Mucosa of descending colon (tissue), 3 donors: ENCODE measurements at places on chromosomes 1 and 21.

GRCh38 chr1:98989556-98989907, 15.1 kb downstream of the PLPPR5 start:
- DNase-seq = no peak

DNA sequence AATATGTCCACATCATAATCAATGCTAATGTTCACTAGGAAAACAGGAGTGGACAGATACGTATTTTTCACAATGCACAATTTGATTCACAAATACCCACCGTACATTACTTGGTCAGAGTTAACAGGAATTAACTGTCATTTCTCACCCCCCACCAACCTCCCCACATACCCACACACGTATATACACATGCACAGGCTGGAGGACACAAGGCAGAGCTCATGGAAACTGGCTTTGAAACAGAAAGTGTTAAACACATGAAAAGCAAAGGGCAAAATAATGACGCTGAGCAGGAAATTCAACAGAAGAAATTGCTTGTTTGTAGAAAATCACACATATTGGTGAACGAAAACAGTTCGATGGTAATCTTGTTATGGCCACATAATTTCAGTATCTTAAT, 188.4 kb upstream of the DMRTA2 start:
- no peak for DNase-seq

DNA sequence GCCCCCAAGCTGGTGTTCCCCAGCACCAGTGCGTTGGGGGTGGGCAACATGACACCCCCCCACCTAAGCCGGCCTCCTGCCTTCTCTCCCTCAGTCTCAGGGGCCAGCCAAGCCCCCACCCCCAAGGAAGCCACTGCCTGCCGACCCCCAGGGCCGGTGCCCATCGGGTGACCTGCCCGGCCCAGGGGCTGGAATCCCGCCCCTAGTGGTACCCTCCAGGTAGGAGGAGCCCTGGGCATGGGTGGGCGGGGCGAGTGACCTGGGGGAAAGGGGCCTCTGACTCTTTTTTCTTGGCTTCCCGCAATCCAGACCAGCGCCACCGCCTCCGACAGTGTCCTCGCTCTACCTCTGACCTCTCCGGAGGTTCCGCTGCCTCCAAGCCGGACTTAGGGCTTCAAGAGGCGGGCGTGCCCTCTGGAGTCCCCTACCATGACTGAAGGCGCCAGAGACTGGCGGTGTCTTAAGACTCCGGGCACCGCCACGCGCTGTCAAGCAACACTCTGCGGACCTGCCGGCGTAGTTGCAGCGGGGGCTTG, 1.3 kb upstream of the EFNA4 start:
- peak; percentile 37 for DNase-seq

- DNase-seq = no peak
These were observed 67.0 kb downstream of the EIF2B3 start for GRCh38 chr1:44919400-44919799.

GRCh38 chr1:173562813-173563212, 40.1 kb downstream of the SLC9C2 start:
- no peak for DNase-seq

GRCh38 chr1:198007687-198008607, 90.8 kb downstream of the LHX9 start:
- DNase-seq = no peak

- peak; percentile 84 for DNase-seq
These were observed 142.3 kb downstream of the PLXNA2 start for GRCh38 chr1:208101661-208102431.

- DNase-seq = no peak
These were observed 27.8 kb upstream of the UMODL1 start for GRCh38 chr21:42043201-42043895.

GRCh38 chr1:26384076-26384475, 11.5 kb upstream of the ZNF683 start:
- no peak for DNase-seq

DNA sequence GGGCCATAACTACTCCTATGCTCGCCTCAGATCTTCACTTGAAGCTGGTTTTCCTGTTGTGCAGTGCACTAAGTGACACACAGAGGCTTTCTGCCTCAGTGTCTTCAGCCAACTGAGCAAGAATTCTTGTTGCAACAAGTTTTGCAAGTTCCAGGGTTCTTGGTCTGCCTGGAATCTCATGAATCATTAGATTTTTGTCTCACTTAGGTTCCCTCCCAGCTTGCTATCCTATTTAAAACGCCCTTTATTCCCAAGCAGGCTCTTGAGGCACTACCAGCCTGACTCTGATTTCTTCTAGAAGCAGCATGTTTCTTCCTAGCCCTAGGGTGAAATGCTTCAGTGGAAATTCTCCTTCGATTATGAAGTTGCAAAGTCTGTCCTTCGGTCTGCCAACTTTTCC, 158.8 kb downstream of the C1orf21 start:
- no peak for DNase-seq

DNA sequence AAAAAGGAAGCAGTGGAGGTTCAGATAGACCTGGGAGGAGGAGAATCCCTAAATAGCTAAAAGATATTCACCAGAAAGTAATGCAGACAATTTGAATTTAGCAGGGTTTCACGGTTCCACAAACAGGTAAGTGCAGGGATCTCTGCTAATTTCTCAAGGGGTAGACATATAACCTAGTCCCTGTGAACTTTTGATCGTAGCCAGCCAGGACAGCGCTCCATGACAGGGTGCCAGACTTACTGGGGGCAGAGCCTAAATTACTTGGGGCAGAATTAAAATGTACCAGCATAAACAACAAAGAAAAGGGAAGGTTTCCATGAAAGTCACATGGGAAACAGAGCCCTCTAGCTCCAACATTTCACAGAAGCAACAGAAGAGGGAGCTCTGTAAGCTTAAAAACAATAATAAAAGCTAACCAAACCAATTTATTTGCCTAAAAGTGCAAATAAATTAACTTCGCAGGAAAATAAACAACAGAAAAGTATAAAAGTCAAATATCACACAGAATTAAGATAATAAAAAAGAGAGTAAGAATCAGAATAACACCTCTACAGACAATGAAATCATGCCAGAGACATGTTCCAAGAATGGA, 198.3 kb downstream of the DUSP10 start:
- DNase-seq = no peak

DNA sequence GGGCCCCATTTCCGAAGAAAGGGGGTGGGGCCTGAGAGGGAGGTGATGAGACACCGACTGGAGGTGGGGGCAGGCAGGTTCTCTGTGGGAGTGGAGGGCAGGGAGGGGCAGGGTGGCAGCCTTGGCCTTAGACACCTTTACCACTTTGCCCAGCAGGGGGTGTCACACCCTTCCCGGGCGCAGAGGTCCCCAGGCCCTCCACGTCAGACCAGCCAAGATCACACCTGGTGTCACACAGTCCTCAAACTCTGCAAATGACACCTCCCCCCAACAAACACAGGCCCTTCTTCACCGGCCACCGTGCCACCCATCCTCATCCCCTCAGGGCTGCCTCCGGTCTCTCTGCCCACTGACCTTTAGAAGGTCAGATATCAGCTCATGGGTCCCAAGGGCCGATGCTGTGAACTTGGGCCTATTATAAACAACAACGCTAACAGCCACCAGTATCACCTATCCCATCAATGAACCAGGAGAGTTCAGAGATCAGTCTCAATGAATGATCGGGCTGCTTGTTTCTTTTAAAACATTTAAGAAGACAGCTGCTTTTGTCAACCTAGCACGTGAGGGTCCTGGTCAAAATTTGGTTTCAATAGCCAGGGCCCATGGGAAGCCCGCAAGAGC, 103.9 kb downstream of the CASZ1 start:
- DNase-seq = peak; percentile 87

GRCh38 chr1:41344708-41345159, 16.5 kb upstream of the FOXO6 start:
- DNase-seq = no peak

DNA sequence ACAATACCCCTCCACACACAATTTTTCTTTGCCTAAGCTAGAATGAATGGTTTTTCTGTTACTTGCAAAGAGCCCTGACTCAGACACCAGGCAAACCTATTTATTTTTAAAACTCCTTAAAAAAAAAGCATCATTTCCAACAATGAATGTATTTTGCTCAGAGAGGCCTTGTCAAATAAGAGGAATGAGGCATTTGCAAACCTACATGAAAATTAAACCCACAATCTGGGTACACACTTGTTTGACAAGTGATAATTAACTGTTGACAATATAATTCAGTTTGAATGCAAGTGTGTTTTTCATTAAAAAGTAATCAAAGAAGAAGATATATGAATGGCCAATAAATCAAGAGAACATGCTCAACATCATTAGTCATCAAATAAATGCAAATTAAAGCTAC, 339.5 kb downstream of the PTPRU start:
- no peak for DNase-seq

DNA sequence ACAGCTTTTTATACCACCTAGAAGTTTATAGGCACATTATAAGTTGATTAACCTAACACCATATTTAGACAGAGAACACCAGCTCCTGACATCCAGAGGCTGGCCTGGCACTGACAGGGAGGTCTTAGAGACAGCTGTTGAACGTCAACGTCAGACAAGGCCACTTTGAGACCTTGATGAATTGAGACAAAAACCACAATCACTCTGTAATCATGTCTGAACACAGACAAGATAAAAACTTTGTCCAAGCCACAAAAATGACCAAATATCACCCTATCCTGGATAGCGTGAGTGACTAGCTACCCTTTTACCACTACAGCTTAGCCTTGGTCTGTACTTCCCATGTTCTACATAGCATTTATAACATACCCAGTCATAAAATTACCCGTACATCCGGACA, 403.6 kb upstream of the CHRM3 start:
- DNase-seq = no peak

GRCh38 chr1:16927711-16928485, 6.2 kb downstream of the CROCC start:
- DNase-seq = no peak

- DNase-seq = no peak
These were observed 20.0 kb downstream of the RRP1 start for GRCh38 chr21:43809346-43809799.

- DNase-seq = no peak
These were observed 55.4 kb downstream of the EPRS1 start for GRCh38 chr1:219990782-219991510.

DNA sequence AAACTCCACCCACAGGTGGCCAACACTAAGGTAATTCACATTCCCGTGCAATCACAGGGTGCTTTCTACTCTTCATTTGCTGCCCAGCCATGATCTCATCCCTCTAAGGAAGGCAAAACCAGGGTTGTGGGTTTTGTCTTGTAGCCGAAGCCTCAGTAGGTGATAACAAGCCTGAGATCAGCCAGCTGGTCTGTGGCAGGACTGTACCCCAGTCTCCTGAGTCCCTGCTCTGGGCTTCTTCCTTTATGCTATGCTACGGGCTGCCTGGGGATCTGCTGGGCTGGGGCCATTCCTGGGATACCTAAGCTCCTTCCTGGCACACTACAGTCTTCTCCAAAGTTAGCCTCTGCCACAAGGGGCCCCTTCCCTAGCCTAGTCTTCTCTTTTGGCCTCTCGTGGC, 9.8 kb downstream of the PPFIA4 start:
- DNase-seq = no peak

GRCh38 chr21:31045841-31046240, 7.6 kb upstream of the KRTAP19-8 start:
- DNase-seq = no peak

GRCh38 chr1:85661767-85662166, 46.5 kb downstream of the ZNHIT6 start:
- no peak for DNase-seq

DNA sequence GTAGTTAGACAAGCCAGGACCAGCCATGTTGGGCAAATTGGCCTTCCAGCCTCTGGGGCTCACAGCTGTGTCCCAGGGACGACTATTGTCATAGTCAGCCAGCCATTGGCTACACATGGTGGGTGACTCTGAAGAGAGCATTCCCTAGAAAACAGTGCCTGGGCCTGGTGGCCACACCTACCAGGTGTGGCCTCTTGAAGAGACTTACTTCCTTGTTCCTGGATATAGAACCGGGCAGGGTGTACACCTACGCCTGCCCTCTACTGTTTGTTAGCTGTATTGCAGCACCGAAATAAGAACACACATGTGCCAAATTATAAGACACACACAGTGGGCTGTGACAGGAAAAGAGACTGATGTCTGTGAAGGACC, 134.6 kb upstream of the ARHGEF16 start:
- peak; percentile 69 for DNase-seq

- no peak for DNase-seq
These were observed 19.3 kb downstream of the ELK4 start for GRCh38 chr1:205612556-205612955.

GRCh38 chr1:114771992-114772391, 8.5 kb downstream of the SIKE1 start:
- no peak for DNase-seq

GRCh38 chr1:61496501-61496900, 228.4 kb downstream of the TM2D1 start:
- DNase-seq = no peak

DNA sequence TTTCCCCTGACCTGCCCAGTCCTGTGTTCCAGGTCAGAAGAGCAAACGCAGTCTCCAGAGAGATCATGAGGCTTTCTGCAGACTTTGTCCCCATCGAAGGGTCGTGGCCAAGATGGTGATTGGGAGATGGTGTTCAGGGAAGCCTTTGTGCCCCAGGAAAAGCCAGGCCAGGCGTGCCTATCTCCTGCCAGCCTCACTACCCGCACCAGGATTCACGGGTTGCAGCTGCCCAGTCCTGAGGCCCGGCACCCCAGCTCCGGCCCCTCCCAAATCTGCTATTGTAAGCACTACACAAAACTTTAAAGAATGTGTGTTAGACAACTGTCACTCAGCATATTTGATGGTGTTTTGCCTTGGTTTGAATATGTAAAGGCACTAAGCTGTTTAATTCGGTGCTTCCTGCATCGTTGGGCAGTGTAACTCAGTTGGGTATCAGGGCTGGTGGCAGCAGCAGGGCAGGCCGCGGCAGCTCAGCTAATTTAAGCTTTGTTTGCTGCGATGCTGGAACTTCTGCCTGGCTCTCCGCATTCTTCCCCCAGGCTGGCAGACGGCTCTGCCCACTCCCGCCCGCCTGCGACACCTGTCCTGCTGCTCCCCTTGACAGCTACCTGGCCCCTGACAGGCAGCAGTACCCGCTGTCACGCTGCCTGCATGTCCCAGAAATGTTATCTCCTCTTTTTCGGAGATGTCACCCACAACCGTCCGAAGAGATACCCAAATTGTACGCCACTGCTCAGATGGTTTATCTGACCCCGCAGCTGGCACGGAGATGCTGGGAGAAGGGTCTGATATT, 209.0 kb upstream of the VAMP3 start:
- no peak for DNase-seq

GRCh38 chr1:40799351-40799867, 15.8 kb downstream of the KCNQ4 start:
- DNase-seq = peak; percentile 29

GRCh38 chr1:226643177-226643576, 94.6 kb downstream of the STUM start:
- peak; percentile 60 for DNase-seq

DNA sequence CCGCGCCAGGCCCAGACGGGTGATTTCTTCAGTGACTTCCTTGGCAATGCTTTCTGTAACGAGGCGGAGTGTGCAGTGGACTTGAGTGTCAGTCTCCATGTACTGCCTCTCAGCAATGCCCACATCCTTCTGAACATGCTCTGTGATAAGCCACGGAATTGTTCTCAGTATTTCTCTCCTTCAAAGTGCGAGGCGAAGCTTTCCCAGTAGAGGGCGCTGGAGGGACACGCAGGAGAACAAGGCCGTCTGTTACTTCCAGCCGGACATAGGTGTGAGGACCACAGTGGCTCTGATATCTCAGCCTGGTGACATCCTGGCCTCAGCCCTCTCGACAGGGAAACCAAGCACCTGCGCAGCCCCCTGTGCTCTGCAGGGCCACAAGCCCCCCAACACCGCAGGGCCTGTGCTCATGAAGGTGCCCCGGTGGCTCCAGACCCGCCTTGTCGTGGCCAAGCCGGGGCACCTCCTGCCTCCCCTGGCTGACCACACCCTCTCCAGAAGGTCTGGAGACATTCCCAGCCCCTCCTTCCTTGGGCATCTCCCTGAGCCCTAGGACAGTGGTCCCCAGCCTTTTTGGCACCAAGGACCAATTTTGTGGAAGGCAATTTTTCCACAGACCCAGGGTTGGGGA, 46.1 kb upstream of the BACE2 start:
- DNase-seq = peak; percentile 95
